ENCODE measurements at places on chromosomes 6 and 20.

DNA sequence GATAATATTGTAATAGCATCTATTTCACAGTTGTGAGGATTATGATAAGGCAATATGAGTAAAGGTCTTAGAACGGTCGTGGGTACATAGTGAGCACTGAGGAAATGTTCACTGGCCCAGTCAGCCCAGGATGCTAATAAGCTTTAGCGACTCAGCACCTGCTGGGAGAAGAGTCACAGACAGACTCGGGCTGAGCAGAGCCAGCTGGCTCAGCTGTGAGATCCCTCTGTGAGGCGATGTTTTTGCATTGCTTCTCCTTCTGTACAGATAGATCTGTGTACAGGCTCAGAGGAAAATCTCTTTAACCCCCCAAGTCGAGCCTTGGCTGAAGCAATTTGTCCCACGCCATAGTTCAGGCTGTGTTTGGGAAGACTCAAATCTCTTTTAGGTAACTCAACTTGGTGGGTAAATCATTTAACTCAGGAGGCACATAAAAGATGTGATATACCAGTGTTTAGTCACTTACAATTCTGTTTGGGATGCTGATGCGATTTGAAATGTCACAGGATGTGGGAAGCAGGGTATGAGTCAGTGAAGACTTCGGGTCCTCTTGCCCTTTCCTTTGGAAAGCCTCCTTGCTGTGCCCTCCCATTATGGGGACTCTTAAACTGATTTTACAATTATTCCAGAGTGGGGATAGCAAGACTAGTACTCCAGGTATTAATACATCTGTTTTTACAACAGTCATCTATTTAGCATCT lies 53.1 kb downstream of the PHACTR1 start:
- DNase-seq: no peak

DNA sequence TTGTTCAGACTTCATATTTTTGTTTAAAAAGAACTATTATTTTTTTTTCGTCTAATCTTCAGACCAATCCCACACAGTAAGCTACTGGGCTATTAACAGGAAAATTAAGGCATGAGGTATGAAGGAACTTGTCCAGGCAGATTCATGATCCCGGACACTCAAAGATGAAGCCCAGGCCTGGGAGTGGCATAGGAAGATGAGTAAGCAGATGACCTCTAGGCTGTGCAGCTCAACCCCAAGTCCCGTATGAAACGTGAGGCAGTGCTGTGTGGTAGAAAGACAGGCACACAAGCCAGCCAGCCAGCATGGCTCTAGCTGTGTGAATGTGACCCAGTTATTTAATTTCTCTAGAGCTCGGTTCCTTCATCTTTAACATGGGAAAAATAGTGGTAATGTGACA lies 231.9 kb downstream of the CLIC5 start:
- DNase-seq: no peak

DNA sequence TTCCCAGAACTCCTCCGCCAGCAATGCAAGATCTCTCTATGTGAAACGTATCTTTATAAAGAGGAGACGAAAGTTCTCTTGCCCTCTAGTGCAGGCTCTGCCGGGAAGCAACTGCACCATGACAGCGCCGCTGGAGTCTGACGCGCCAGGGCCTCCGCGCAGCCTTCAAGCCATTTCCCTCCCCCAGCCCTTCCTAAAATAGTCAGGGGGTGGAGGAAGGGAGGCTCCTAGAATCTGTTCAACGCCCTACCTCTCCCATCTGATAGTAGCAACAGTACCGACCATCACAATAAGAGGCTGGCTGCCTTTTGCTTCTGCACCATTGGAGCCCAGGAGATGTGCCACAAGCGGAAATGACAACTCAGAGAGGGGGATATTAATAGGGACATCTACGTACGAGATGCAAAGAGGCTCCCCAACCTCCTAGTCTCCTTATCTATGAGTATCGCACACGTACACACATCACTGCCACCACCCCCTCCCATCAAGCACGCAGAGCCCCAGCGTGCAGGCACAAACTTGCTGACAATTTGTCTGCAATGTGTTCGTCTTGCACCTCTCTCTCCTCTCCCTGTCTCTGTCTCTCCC lies 1.0 kb downstream of the SYNE1 start:
- DNase-seq: no peak

- DNase-seq: no peak
Measured at GRCh38 chr20:1505871-1506270, 14.7 kb upstream of the SIRPB2 start.

GRCh38 chr20:58222446-58222845 lies 6.0 kb downstream of the ANKRD60 start:
- DNase-seq: no peak

DNA sequence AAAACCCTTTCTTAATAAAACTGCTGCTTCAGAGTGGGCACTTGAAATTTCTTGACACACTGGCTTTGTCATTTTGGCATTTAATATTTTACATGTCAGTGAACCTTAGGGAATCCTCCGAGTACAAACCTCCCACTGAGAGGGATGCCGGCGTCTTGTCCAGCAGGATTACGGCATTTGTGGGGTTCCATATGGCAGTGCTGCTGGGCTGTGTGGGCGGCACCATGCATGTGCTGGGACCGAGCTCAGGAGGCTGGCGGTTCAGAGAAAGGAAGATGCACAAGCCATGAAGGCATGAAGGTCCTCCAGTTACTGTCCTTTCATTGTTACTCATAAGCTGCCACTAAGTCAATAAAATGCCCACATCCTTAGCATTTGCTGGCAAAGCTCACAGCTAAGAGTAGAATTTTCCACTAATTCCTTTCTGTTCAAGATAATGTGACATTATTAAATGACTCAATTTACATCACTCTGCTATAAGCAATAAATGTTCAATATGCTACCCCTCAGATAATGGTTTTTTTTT lies 61.4 kb downstream of the LY86 start:
- no peak for DNase-seq

DNA sequence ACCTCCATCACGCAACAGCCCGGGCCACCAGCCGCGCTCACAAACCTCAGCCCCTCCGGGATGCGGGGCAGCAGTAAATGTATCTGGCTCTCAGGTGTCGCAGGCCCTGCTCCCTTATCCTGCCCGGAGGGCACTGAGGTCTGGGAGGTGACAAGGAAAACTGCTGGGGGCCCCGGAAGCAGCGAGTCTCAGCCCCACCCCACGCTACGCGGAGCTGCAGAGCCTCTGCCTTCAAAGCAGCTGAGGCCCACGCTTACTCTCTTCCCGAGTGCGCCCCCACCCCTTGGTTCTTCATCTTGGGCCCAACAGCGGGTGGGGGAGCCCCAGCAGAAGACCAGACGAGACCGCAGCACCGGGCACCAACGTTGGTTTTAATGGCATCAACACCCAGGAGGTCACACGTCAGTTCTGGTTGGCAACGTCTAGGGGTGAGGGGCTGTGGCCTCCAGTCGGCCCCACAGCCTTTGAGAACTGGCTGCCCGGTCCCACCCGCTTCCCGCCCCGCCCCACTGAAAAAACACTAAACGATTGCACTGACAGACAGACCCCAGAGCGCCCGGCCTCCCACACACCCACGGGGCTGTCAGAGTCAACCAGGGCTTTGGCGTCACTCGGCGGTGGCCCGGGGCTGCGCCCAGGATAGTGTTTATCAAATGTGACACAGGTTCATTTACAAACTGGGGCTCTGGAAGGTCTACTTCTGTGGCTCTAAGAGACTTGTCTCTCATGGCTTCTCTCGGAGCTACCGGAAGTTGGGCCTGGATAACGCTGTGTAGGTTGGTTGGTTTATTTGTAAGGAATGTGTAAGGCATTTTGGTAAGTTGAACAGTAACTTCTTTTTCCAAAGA lies 43.7 kb downstream of the DSTN start:
- no peak for DNase-seq

- DNase-seq: no peak
Measured at GRCh38 chr6:116954938-116955337, 77.9 kb downstream of the RFX6 start.

- no peak for DNase-seq
Measured at GRCh38 chr6:111602481-111603011, 3.1 kb downstream of the TRAF3IP2 start.

DNA sequence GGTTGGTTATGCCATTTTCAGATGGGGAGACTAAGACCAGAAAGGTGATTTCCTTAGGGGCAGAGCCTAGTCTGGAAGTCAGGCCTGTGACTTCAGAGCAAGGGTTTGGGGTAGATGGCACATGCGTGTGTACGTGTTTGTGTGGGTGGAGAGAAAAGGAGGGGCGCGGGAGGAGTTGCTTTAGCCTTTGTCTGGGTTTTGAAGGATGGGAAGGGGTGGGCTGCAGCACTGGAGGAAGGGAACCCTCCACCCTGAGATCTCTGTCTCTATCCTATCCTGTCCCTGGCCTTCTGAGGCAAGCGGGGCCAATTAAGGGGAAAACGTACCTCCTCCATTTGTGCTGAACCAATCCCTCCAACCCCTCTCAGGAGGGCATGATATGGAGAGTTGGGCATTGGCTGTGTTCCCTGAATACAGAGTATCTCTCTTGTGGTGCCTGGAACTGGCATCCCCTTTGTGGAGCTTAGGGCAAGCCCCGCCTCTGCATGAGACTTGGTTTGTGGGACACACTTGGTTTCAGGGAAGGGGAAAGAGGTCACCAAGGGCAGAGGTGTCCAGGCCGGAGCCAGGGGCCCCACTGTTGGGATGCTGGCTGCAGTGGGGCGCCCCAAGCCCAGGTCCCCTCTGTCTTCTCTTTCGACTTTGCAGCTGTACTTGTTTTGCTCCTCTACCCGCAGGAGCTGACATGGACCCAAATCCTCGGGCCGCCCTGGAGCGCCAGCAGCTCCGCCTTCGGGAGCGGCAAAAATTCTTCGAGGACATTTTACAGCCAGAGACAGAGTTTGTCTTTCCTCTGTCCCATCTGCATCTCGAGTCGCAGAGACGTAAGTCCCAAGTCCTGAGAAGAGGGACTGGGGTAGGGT lies at the start of gene DBNDD2:
DBNDD2 (plus strand) TSS at position 507 of the 863 bp plus-strand sequence; CDS start at position 686, 179 bp downstream.
- DNase-seq: no peak

DNA sequence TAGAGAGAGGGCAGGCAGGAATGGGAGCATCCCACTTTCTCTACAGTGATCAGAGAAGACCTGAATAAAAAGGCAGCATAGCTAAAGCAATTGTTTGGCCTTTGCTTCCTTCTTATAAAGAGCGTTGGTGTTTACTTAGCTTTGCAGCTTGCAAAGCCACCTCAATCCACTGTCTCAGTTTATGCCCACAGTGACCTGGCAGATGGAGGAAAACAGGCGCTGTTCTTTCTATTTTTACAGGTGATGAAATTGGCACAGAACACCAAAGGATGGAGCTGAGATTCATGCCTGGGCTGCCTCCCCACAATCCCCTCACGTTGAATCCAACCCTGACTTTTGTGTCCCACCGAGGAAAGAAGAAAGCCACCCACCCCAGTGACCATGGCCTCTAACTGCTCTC lies 130.5 kb downstream of the TTLL2 start:
- DNase-seq: no peak

GRCh38 chr6:138089325-138089724 lies 17.9 kb downstream of the PERP start:
- no peak for DNase-seq

DNA sequence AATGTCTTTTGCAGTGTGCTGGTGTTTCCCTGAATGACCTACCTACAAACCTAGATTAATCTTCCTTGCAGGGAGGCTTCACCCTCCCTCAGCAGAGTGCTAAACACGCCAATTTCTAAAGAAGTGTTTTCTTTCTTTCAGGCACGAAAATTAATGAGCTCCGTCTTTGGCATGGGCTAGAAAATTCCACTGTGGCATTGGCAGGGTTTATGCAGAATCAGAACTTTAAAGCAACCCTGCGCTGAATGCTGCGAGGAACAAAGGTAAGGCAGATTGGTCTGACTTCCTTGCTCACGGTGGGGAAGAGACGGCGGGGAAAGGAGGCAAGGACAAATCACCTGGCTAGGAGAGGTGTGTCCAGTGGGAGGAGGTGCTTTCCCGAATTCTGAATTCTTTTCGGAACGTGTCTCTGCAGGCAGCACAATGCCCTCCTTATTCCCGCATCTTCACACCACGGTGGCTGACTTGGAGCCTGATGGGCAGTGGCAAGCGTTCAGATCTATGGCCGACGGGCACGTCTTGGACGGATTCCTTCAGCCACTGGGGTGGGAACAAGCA lies 6.2 kb upstream of the BANF2 start:
- DNase-seq: no peak

DNA sequence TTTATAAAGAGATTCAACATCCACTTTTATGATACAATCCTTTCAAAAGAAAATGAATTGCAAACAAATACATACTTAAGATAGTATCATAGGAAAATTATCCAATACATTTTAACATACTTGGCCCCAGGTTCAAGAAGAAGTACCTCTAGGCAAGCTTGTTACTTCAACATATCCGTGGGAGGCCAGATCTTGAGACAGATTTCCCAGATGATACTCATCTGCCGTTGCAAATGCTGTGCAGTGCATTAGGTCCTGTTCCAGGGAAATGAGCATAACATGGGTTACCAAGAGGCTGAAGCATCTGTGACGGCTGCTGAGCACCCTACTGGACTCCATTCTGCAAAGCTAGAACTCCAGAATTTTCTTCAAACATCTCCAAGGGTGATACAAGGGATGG lies 15.6 kb downstream of the RMND1 start:
- no peak for DNase-seq

DNA sequence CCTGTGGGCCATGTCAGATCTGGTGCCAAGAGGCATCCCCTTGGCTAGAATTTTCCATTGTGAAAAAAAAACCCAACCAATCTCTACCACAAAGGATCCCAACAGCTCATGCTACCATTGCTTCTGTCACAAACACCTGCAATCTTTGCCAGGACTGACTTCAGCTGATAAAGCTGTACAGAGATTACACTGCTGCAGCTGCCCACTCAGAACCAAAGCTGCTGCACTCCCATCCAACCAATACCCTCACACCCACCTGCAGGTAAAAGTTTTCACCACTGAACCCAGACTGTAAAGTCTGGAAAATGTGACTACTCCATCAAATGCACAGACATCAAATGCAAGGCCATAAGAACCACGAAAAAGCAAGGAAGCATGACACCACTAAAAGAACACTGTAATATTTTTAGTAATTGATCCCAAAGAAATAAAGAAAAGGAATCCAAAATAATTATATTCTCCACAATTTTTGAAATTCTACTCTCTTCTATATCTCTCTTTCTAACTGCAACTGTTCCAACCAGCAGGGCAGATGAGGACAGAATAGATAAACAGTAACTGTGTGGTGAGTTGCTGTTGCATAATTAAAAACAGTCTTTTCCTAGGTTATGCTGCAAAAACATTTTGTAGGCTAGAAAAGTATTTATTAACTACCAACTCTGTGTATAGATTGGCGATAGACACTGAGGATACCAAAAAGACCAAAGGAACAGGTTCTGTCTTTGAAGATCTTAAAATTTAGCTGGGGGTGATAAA lies 128.0 kb upstream of the MCHR2 start:
- DNase-seq: no peak

- no peak for DNase-seq
Measured at GRCh38 chr20:64116541-64117431, 9.4 kb upstream of the NPBWR2 start.

- no peak for DNase-seq
Measured at GRCh38 chr6:56244089-56244488, 3.3 kb downstream of the COL21A1 start.

- no peak for DNase-seq
Measured at GRCh38 chr6:137223370-137224131, 4.4 kb upstream of the IFNGR1 start.

- no peak for DNase-seq
Measured at GRCh38 chr6:84681693-84682326, 82.6 kb downstream of the TBX18 start.

GRCh38 chr6:56246541-56246880 lies 869 bp downstream of the COL21A1 start:
- no peak for DNase-seq
